ENCODE measurements at places on chromosomes 3 and 15.

- DNase-seq, result no peak
These were observed 943.8 kb downstream of the VGLL3 start for GRCh38 chr3:86047161-86047560.

DNA sequence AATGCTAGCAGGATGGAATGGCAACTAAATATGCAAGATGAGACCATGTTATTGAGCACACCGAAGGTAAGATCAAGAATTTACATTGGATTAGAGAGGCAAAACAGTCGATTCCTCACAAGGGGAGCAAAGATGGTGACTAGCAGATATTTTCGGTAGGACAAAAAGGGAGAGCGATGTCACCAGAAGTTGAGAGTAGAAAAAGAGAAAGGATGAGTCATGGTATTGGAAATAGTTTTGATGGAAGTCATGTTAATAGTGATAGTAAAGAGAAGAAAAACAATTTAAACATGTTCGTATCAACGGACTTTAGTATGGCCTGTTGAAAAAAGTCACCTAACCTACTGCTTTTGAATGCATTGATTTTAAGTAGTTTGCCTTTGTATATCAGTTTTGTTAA lies 55.0 kb downstream of the UBE2E2 start:
- DNase-seq, result no peak

DNA sequence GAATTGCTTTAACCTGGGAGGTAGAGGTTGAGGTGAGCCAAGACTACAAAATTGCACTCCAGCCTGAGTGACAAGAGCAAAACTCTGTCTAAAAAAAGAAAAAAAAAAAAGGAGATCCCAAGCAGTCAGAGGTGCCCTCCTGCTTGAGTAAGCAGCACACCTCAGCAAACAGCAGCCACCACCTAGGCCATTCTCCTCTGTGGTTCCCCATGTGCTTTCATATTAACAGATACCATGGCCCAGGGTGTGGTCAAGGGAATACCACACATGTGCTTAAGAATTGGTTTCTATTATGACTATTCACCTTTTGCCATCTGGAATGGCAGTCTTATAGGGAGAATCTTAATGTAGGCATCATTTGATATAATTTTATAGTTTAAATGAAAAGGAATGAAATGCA lies 24.7 kb upstream of the CSPG5 start:
- no peak for DNase-seq

- DNase-seq, result no peak
These were observed 12.7 kb downstream of the CSPG5 start for GRCh38 chr3:47565734-47566550.

DNA sequence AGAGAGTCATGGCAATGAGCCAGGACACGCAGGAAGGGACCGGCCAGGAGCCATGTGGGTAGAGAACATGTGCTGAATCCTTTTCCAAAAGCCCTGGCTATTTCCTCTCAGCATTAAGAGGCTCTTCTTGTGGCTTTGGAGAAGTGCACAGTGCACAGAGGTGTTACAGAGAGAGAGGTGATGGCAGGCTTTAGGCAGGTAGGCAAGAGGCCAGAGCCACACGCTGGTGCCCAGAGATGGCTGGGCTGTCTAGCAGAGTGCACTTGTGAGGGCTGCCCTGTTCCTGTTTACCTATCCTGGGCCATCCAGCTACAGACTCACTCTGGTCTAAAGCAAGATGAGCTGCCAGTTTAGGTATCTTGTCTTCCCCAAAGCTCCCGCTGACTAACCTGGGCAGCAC lies 402.6 kb downstream of the OCA2 start:
- no peak for DNase-seq

DNA sequence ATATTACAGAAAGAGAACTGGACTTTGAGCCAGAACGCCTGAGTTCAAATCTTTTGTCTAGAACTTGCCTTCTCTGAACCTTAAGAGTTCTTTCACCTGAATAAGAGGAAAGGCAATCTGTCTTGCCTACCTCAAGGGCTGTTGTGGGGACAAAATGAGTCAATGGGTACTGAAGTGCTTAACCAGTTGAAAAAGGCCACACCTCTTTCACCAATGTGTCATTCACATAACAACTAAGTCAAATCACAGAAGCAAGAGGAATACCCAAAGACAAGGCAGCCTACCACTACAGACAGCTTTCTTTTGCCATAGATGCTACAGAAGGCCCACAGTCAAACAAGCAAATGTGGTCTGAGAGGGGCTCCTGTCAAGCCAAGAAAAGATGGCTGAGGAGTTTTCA lies 39.7 kb downstream of the NBEAL2 start:
- no peak for DNase-seq

DNA sequence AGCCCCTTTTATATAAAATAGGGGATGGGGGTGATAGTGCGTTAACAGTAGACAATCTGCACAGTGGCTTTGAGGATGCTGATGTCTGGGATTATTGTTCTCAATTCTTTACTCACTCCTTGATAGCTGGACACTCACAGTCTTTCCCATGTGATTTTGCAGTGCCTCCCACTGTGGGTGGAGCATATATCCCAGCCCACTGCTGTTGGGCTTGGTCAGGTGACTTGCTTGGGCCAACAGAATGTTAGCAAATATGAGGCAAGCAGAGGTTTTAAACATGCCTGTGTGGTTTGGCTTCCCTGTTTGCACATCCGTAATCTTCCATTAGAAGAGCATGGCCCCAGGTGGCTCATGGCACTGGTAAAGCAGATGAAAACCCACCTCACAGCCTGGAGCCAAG lies 46.5 kb downstream of the CPA3 start:
- no peak for DNase-seq

GRCh38 chr15:28945626-28946230 lies 60.0 kb downstream of the APBA2 start:
- no peak for DNase-seq

GRCh38 chr15:99399061-99399460 lies 147.8 kb downstream of the LRRC28 start:
- no peak for DNase-seq

- DNase-seq, result peak; percentile 6
These were observed 28.4 kb downstream of the SH3GL3 start for GRCh38 chr15:83475551-83475950.

DNA sequence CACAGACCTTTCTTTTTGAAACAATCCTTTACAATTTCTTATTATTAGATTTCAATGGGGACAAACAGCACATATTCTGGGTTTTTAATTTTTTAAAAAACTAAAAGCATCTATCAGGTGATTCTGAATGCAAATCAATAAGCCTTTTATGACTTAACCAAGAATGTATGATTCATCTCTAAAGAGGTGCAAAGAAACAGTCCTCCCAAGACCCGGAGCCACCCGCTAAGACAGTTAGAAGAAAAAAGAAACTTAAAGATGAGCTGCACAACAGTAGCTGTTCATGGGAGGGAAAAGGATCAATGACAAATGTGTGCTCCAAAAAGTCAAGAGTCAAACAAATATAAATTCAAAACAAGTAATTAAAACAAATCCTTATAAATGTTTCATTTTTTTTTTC lies 319.5 kb downstream of the THSD4 start:
- DNase-seq, result no peak

DNA sequence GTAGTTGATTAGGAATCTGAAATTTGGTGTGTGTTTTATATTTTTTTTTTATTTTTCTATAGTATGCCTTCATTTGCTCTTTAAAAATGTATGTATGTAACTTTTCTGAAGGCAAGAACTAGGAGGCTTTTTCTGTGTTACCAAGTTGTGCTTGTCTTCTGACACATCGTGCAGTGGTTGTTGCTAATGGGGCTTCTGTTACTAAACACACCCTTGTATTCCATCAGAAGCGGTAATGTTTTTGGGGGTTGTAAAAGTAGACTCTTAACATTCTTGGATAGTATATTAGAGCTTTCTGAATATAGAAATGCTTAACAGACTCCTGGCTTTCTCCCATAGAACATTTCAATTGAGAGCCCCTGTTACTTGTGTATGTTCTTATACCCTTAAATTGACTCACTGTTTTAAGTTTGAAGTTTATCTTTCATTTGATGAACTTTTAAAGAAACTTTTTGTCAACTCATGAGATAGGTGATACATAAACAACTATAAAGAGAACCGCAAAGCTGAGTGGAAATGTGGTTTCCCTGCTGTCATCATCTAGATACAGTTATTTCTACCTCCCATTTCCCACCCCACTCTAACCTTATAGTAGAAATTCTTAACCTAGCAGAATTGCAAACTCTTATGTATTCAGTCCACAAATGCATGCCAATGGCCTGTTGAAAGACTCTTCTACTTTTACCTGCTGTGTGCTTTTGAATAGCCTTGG lies 2.5 kb downstream of the TIPARP start:
- peak; percentile 44 for DNase-seq

DNA sequence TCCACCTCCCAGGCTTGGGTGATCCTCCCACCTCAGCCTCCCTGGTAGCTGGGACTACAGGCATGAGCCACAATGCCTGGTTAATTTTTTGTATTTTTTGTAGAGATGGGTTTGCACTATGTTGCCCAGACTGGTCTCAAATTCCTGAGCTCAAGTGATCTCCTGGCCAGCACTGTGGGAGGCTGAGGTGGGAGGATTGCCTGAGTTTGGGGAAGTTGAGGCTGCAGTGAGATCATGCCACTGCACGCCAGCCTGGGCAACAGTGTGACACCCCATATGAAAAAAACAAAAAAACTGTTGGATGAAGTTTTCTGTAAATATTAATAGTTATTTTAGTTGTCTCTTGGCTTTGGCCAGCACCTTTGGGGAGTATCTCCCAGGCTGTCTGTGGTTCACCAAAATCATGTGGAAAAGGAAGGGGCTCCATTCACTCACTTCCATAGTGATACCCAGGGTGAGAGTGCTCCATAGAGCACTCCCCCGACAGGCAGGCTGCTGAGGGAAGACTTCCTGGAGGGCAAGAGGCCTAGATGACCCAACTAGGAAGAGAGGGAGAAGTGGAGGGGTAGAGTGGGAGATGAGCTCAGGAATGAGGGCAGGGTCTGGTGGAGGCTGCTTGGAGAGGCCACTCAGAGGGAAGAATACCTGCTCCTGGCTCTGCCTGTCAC lies 47.1 kb downstream of the CDC25A start:
- DNase-seq, result no peak

DNA sequence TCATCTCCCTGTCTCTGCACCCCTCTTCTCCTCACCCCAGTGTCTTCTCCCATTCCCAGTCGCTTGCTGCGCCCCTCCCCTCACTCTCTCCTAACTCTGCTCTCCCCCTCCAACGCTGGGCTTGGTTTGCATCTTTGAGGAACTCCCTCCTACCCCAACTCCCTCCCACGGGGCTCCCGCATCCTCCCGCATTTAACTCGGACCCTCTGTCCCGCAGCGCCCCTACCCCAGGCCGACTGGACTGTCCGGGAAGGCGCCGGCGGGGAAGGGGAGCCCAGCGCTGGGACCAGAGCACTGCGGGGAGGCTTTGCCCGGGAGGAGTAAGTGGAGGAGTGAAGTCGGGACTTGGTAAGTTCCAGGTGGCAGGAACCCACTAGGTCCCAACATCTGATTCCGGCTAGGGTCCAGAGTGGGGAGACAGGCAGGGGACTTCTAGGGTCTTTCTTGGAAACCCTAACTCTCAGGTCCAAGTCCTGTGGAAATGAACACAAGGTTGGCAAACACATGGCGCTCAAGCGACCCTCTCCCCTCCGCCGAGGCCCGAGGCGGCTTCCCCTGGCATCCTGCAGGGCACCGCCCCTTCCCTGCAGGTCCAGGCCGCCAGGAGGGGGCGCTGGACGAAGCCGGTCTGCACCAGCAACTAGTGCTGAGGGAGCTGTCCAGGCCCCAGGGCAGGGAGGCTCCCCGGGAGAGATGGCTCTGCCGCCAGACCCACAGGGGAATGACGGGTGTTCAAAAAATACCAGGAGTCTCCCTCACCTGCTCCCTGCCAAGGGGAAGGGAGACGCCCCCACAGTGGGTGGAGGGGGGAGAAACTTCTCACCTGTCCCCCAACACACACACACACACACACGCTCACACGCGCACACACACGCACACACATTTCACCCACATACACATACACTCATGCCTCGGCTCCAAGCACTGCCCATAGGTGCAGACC lies 53.2 kb downstream of the LHFPL4 start:
- DNase-seq, result peak; percentile 39

GRCh38 chr3:130759692-130760338 lies 13.2 kb upstream of the PIK3R4 start:
- peak; percentile 76 for DNase-seq

- no peak for DNase-seq
These were observed 218.8 kb downstream of the OSBPL10 start for GRCh38 chr3:31762097-31762764.

DNA sequence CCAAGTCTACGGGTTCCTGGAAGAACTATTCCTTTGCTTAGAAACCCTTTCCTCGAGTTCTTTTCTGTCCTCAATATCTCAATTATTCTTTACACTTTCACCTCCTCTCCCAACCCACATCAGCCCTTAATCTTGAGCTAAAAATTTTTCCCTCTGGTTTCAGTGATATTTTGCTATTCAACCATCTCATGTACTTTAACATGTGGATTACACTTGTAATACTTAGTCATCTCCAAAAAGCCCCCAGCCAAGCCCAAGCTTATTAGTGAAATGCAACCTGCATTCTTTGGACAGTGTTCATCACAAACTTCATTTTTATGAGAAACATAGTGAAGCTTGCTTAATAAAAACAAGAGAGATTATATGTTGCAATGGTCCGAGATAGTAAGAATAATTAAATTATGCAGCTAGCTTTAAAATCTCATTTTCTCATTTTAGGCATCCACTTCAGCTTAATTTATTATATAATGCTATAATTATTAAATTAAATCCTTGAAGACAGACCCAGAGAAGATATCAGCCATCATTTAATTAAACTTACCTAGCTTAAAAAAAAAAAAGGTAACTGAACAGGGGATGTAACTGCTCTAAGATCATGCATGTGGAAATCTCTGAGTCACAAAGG lies 534.5 kb upstream of the TBL1XR1 start:
- peak; percentile 88 for DNase-seq

DNA sequence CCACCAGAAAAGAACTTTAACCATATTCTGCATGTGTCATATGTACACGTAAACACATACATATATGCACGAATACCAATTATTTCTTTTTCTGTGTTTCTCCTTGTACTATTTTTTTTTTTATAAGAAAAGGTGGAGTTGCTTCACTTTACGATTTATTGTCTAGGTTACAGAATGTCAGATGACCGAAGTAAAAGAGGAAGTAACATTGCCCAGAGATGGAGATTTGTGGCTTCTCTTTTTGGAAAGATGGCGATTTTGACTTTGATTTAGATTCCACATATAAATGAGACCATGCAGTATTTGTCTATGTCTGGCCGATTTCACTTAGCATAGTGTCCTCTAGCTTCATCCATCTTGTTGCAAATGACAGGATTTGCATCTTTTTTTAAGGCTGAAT lies 293.1 kb downstream of the SV2B start:
- no peak for DNase-seq

Data from fibroblast of the aortic adventitia (primary cell).